PC-3 (cell line): ENCODE measurements at places on chromosomes 2 and 18. TPM values are rescaled to one million over a fixed set of nuclear protein-coding genes. Genes with fewer than 3 reads are reported as not detected.

Gene ABI2
- 37.6 and 50.7 TPM in 2 replicates for total RNA-seq

Gene GPR155
- 0.69 and 1.3 TPM in 2 replicates for total RNA-seq

Gene ALKAL2
- total RNA-seq: 3.6 TPM in 1 of 2 replicates, not detected in the other

Gene CDKL4
- 0.07 TPM in 1 of 2 replicates, not detected in the other for total RNA-seq

Gene MAL
- total RNA-seq: 0.63 and 1.6 TPM in 2 replicates

Gene GNAL
- 0.15 and 0.23 TPM in 2 replicates for total RNA-seq

- H3K27me3 ChIP-seq: no peaks in the 10 kb centered on the region
- no peak for DNase-seq
- H3K4me3 ChIP-seq: no peak overlapping the region
- H3K4me1 ChIP-seq: peaks cover 18% of the 10 kb centered on the region
- H3K36me3 ChIP-seq: peaks cover 11% of the 10 kb centered on the region; the same call in 1 of the 2 replicates
Observed at GRCh38 chr2:200354833-200355751, 48.6 kb downstream of the SPATS2L start.

DNA sequence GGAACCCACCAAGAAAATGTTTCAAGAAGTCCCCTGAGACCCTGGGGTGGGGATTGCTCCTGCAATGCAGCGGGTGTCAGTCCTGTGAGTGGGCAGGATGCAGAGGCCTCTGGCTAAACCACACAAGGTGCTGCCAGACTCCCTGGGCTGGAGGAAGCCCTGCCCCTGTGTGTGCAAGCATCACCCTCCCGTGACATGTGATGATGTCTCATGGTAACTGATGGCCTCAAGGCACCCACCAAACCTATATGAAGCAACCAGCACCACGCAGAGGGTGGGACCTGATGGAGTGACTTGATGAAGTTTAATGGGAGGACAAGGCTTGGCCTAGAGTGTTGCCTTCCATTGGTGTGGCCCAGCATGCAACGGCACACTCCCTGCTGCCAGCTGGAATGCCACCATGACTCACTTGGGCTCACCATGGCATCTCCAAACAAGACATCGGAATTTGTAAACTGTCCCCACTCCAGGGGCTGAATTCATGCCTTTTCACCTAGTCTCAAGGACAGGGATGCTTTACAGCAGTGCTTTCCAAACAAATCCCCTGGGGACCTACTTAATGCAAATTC lies 8.7 kb upstream of the SLC14A1 start:
- DNase-seq: no peak
- no peaks in the 10 kb centered on the region for H3K36me3 ChIP-seq

DNA sequence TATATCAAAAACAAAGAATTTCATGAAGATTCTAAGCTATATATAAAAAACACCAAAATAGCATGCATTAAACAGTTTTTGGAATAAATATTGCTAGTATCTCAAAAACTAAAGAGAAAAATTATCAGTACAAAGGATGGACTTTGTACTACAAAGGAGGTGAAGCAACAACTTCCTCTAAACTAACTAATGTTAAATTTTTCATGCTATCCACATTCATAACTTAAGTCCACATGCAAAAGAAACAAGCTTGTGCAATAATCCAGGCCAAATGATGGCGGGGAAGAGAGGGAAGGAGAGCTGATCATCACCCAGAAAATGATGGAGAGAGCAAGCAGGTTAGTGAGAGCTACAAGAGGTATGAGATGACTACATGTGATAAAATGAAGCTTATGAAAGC lies 70.1 kb downstream of the KIDINS220 start:
- no peaks in the 10 kb centered on the region for H3K4me1 ChIP-seq
- no peaks in the 10 kb centered on the region for H3K27me3 ChIP-seq
- no peak overlapping the region for H3K4me3 ChIP-seq
- no peak overlapping the region for H3K27ac ChIP-seq
- DNase-seq: no peak

- no peak for DNase-seq
- no peaks in the 10 kb centered on the region for H3K36me3 ChIP-seq
- H3K4me1 ChIP-seq: peaks cover 17% of the 10 kb centered on the region
- no peaks in the 10 kb centered on the region for H3K27me3 ChIP-seq
- H3K27ac ChIP-seq: no peak overlapping the region
- no peak overlapping the region for H3K4me3 ChIP-seq
Observed at GRCh38 chr2:17592731-17593409, 52.4 kb downstream of the VSNL1 start.

- H3K4me1 ChIP-seq: no peaks in the 10 kb centered on the region
- no peaks in the 10 kb centered on the region for H3K27me3 ChIP-seq
- no peaks in the 10 kb centered on the region for H3K36me3 ChIP-seq
Observed at GRCh38 chr2:16081316-16082200, 141.2 kb downstream of the MYCN start.

- H3K36me3 ChIP-seq: no peaks in the 10 kb centered on the region
- H3K27ac ChIP-seq: no peak overlapping the region
- DNase-seq: no peak
Observed at GRCh38 chr2:191701029-191701428, 23.1 kb downstream of the NABP1 start.

- H3K27me3 ChIP-seq: no peaks in the 10 kb centered on the region
- H3K27ac ChIP-seq: no peak overlapping the region
- peak overlapping the region; percentile 59; the same call in 1 of the 2 replicates for H3K4me3 ChIP-seq
- no peaks in the 10 kb centered on the region for H3K36me3 ChIP-seq
- no peak for DNase-seq
Observed at GRCh38 chr2:109030870-109031475, 42.0 kb upstream of the EDAR start.

DNA sequence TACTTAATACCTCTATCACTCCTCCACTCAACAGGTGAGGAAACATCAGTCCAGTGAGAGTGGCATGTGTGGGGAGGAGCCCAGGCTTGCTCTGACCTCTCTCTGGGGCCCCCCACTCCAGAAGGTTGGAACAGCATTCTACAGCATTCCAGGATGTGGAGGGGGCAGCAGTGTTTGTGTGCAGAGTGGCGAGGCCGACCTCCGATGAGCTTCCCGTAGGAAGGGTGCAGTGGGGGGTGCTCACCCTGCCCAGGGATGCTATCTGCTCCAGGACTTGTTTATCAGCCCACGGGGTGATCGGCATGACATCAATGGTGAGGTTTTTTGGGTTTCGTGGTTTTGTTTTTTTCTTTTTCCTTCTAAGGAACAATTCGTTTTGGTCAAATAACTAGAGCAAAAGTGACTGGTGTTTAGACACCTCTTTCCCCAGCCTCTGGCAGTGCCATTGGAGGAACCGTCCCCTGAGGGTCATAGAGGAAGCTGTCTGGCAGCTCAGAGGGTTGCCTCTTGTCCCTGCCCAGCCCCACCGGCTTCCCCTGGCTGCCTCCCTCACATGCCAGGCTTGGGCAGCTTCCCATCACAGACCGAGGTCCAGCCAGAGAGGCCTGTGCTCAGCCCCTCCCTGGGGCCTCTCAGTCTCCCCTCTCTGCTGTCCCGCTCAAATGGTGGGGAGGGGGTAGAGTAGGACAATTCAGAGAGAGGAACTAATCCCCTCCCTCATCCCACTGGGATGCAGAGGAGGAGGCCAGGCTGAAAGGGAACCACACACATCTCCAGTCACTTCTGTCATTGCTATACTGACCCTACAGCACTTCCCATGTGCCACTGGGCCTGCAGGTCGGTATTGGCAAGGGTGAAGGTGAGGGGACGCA lies 96.5 kb downstream of the ZFP36L2 start:
- H3K36me3 ChIP-seq: no peaks in the 10 kb centered on the region
- peak overlapping the region; percentile 83; the same call in 1 of the 2 replicates for H3K27ac ChIP-seq
- peaks cover 23% of the 10 kb centered on the region for H3K4me1 ChIP-seq
- H3K27me3 ChIP-seq: no peaks in the 10 kb centered on the region
- DNase-seq: no peak
- H3K4me3 ChIP-seq: no peak overlapping the region

DNA sequence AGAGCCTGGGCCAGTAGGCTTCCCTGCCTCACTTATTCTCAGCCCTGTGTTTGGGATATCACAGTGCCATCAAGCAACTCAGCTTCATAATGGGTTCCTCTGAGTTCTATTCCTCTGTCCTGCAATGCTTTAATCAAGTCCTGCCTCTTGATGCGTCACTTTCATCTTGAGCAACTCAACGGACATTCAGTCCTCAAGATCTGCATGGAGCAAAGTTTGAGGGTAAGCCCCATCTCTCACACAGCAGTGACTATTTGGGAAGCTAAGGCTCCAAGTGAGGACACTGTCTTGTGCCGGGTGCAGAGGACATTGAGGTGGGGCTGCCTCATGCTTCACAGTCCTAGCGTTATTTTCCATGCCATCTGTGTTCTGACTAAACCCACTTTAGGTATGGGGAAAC lies 50.9 kb upstream of the PLB1 start:
- peaks cover 62% of the 10 kb centered on the region for H3K4me1 ChIP-seq
- H3K27ac ChIP-seq: peak overlapping the region; percentile 80
- no peaks in the 10 kb centered on the region for H3K27me3 ChIP-seq
- no peaks in the 10 kb centered on the region for H3K36me3 ChIP-seq
- no peak overlapping the region for H3K4me3 ChIP-seq
- DNase-seq: no peak

DNA sequence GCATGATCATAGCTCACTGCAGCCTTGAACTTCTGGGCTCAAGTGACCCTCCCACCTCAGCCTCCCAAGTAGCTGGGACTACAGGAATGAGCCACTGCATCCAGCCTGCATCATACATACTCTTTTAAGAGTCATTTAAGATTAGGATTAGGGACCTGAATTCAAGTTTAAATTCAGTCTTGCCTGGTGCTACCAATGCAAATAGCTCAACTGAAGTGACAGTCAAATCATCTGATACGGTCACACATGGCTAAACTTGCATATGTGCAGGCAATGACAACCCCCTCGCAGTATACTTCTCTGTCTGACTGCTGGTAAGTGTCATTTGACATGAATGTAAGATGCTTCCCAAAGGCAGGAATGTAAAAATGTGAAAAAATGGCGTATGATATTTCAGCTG lies 31.8 kb upstream of the TMEM131 start:
- H3K36me3 ChIP-seq: no peaks in the 10 kb centered on the region
- no peak for DNase-seq
- no peaks in the 10 kb centered on the region for H3K27me3 ChIP-seq
- no peaks in the 10 kb centered on the region for H3K4me1 ChIP-seq
- no peak overlapping the region for H3K27ac ChIP-seq

- H3K36me3 ChIP-seq: no peaks in the 10 kb centered on the region
- DNase-seq: peak; percentile 53
- H3K4me1 ChIP-seq: peaks cover 7% of the 10 kb centered on the region; the same call in 1 of the 2 replicates
- H3K27me3 ChIP-seq: no peaks in the 10 kb centered on the region
- H3K27ac ChIP-seq: no peak overlapping the region
- H3K4me3 ChIP-seq: no peak overlapping the region
Observed at GRCh38 chr18:6547476-6547875, 132.8 kb upstream of the L3MBTL4 start.

DNA sequence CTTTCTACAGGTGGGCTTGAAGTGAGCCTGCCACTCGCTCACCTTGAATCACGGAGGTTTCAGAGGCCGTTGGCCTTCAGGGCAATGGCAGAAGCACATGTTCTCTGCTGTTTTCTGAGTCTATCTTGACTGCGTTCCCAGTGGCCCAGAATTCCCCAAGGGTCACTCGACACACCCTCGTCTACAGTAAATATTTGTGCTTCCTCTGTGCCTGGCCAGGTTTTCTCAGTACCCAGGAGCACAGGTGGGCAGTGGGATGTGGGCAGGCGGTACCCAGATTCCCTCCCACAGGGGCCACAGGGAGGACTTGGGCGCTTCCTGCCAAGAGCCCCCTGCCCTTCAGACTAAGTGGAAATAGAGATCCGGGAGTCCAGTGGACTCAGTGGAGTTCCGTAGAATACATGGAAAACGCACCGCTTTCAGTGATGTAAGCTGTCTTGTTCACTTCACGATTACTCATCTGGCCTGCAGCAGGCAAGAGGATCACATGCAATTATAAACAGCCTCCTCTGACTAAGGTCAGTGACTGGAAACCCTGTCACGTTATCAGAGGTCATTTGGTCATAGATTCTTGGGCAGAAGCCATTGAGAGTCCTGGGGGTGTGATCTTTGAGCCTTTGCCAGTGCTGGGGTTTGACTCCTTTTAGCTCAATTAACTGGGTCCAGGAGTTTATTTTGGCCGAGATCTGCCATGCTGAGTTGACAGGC lies 179.8 kb downstream of the NEDD4L start:
- peak; percentile 91 for DNase-seq
- peak overlapping the region; percentile 93 for H3K4me3 ChIP-seq
- H3K27me3 ChIP-seq: no peaks in the 10 kb centered on the region
- peaks cover 54% of the 10 kb centered on the region for H3K4me1 ChIP-seq
- H3K36me3 ChIP-seq: peaks cover 10% of the 10 kb centered on the region

DNA sequence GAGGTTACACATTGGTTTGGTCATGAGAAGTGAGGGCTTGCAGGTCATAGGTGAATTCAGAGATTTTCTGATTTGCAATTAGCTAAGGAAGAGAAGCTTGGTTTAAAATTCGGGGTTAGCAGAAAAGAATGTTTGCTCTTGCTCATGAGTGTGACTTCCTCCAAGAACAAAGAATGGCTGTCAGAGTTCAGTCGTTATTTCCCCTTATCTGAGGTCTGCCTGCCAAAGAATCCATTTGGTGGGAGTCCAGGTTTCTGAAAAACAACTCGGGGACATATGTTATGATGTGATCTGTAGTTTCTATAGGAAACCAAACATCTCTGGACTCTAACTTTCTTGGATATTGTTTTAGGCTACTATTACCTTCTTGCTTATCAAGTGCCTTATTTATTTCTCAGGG lies 3.2 kb upstream of the UGT1A6 start:
- peak overlapping the region; percentile 83 for H3K27ac ChIP-seq
- no peaks in the 10 kb centered on the region for H3K36me3 ChIP-seq

DNA sequence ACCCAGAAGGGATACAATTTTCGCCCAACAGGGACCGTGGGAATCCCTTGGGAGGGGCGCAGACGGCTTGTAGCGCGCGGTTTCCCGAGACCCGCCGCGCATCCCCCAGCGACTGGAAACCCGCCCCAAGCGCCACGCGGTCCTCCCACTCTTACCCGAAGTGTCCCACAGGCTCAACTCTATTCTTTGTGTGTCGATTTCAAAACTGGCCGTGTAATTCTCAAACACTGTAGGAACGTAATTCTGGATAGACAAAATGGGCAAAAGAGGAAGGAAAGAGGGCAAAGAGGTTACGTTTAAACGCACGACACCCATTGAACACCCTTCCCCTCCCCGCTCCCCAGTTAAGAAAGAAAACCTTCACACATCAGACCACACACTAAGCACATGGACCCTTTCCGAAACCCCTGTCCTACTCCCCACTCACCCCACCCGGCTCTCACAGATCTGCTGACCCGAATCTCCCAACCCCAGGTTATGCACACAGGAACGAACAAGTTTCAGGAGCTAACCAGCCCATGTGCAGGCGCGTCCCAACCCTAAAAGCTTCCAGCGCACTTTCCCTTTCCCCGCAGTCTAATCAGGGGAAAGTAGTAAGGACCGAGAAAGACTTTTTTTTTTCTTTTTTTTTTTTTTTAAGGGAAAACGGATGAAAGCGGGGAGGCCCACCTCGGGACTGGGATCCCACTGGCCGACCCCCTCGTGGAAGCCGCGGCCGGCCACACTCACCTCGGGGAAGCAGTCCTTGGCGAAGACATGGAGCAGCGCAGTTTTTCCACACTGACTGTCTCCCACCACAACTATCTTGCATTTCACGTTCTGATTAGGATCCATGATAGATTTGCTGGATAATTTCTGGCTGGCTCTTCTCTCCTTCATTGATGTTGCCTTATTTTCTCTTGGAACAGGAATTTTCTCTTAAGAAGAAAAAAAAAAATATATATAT lies 655 bp downstream of the RND3 start:
- H3K27ac ChIP-seq: peak overlapping the region; percentile 98
- peaks cover 42% of the 10 kb centered on the region for H3K4me1 ChIP-seq
- no peaks in the 10 kb centered on the region for H3K27me3 ChIP-seq
- H3K4me3 ChIP-seq: peak overlapping the region; percentile 90
- H3K36me3 ChIP-seq: peaks cover 46% of the 10 kb centered on the region
